ENCODE measurements at places on chromosomes 5 and 9. TPM values are rescaled to one million over a fixed set of nuclear protein-coding genes. Genes with fewer than 3 reads are reported as not detected.

GRCh38 chr9:71302776-71303175 is 181.4 kb upstream of the TRPM3 start:
- DNase-seq: no peak

- no peak for DNase-seq
Observed at GRCh38 chr5:142463904-142464303, 139.1 kb upstream of the SPRY4 start.

DNA sequence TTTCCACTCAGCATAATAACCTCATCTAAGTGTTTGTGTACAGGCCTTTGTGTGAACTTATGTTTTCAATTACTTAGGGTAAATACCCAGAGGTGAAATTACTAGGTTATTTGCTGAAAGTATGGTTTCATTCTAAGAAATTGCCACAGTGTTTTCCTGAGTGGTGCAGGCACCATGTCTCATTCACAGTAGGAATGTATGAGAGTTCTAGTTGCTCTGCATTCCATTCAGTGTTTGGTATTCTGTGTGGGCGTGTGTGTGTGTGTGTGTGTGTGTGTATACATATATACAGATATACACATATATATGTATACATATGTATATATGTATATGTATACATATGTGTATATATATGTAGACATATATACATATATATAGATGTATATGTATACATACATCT is 8.8 kb upstream of the SVEP1 start:
- DNase-seq: no peak

GRCh38 chr5:64788156-64788555 is 19.4 kb downstream of the CWC27 start:
- no peak for DNase-seq

DNA sequence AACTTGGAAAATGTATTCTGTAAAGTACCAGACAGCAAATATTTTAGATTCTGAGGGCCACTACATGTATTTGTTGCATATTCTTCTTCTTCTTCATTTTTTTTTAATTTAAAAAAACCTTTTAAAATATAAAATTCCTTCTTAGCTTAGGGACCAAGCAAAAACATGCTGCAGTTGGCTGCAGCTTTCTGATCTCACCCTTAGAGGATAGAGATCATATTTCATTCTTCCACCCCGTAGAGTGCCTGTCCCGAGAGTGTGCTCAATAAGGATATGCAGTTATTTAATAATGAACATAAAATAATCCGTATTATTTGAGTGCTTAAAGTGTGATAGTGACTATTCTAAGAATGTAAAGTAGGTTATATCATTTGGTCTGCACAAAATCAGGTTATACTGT is 204.2 kb upstream of the CD180 start:
- no peak for DNase-seq

DNA sequence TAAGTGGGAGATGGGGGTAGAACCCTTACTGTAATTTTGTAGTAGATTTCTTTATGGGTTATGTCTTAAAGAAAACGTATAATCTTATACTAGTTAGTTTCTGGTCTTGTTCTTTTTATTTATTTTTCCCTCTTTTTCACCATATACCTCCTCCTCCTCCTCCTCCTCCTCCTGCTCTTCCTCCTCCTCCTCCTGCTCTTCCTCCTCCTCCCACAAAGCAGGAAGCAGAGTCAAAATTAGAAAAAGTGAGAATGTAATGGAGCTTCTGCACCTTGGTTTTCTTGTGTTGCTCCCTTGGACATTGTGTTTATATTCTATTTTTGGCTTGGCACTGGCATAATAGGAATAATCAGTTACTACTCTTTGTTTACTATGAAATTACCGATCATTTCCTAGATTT is 4.5 kb downstream of the MACIR start:
- no peak for DNase-seq

DNA sequence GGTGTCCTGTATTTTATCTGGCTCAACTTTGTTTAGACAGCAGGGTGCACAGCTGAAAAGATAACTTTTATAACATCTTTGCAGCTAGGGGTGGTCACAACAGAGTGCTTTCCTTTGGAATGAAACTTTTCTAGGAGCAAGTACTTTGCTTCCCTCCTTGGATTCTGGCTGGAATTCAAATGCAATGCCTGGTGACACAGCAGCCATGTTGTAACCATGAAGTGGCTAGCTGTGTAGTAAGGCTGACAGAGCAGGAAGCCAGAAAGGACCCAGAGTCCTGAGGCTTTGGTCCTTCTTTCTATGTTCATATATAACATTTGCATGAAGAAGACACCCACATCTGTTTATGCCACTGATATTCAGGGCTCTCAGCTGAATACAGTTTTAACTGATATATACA is 48.1 kb downstream of the TENT4A start:
- DNase-seq: no peak

- DNase-seq: no peak
Observed at GRCh38 chr9:121297389-121297788, 29.4 kb downstream of the GSN start.

- DNase-seq: peak; percentile 62
Observed at GRCh38 chr5:170307575-170308465, 10.2 kb upstream of the LCP2 start.

GRCh38 chr5:80411589-80412219 is 3.8 kb downstream of the ZFYVE16 start:
- DNase-seq: no peak

Gene UBTD2
- 28.4 TPM for polyA plus RNA-seq

Gene MEGF9
- polyA plus RNA-seq: 1.7 TPM

Gene PCDHGA11
- polyA plus RNA-seq: 0.64 TPM

Gene PCDHA7
- polyA plus RNA-seq: 0.37 TPM

Gene BAAT
- polyA plus RNA-seq: not detected
